Keratinocyte (primary cell): ENCODE measurements at places on chromosomes 16 and 17.

GRCh38 chr17:19332371-19333131 is 30.0 kb downstream of the B9D1 start:
- no peak for DNase-seq

- DNase-seq = no peak
Observed at GRCh38 chr17:64216338-64217248, 46.5 kb downstream of the TEX2 start.

DNA sequence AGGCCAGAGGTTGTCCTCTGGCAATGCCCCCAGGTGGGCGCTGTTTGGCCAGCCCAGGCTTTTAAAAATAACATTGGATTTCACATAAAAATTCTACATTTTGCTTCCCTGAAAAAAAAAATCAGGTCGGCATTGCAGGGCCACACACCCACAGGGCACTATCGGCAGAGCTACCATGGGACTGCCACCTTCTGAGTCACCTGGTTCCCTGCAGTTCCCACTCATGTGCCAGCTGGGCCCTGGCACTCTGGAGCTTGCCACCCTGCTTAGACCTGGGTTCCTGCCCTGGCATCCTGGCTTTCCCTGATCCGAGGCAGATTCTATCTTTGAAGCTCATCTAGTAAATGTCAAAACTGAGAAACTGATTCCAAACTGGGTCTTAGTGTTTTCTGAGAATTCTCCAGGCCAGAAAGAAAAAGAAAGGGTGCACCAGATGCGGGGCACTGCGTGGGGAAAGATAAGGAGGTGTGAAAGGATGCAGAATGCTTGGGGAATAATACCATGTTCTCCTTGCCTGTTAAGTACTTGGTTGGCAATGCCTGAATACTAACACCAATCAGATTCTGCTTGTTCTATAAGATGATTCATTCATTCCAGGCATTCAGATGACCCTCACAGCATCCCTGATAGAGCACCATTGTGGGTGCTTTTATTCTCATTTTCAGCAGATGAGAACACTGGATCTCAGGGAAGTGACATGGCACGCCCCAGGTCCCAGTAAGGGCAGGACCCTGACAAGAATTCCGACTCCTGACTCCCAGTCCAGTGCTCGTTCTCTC is 51.8 kb downstream of the RAI1 start:
- DNase-seq = no peak

GRCh38 chr16:85428168-85428898 is 184.8 kb upstream of the GSE1 start:
- DNase-seq = no peak

GRCh38 chr17:77449373-77449907 is 308.7 kb downstream of the SEC14L1 start:
- no peak for DNase-seq
